ENCODE measurements at places on chromosomes 11 and 22.
A peak's percentile ranks its signal among the peaks of the same experiment; 100 is the strongest.

DNA sequence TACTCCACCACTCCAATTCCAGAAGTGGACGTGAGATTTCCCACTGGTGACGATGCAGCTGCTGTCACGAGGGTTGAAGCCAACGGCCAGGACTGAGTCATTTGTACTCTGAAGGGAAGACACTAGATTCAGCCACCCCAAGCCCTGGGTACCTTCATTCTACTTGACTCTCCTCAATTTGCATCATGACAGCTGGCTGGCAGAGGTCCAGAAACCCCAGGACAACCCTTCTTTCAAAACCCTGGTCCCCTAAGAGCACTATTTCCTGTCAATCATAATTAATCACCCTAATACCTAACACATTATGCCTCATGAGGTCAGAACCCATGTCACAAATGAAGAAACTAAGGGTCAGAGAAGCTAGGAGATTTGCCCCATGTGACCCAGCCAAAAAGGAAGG is 4.9 kb downstream of the EML3 start:
- no peak for DNase-seq

GRCh38 chr11:46659908-46660307 is 40.5 kb downstream of the ARHGAP1 start:
- DNase-seq, result no peak

DNA sequence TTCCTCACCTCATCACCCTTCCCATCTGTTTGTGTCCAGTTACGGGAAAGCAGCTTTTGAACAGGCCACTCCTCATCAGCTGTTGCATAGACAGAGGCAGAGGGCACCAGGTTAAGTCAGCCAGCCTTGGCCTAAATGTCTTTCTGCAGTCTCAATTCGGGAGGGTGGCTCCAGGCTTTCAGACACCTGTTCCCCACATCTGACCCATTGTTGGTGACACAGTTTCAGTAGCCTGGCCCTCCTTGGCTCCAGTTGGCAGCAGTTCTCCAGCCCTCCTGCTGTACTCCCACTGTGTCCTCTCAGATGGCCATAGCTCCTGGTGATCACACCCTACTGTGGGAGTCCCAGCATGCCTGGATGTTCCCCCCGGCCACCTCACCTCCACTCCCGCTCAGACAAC is 70.8 kb upstream of the MYOD1 start:
- no peak for DNase-seq

GRCh38 chr22:49683032-49683431 is 144.6 kb downstream of the BRD1 start:
- DNase-seq, result no peak

- DNase-seq, result no peak
These were observed 97.1 kb downstream of the TSPAN18 start for GRCh38 chr11:44823868-44824267.

DNA sequence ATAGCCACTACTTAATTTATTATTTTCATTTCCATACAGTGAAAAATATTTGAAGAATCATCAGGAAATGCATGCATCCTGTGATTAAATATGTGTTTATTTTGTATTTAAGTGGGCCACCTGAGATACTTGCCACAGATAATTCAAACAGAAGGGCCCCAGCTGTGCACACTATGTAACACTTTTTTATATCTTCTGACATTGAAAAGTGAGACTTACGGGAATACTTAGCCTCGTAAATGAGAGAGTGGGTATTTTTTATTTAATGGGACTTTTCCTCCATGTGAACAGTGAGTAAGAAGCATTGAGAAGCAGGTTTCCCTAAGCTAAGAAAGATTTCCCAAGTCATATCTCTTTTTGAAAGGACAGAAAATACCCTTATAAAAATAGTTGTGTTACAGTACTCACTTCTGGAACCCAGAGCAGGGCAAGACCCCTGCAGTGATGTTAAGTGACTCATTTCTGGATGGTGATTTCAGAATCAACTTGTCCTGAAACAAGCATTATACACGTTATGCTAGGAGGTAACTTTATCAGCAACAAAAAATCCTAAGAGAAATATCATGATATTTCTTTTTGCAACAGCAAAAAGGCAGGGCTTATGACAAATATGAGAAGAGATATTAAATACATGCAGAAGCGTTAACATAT is 478.1 kb upstream of the CHORDC1 start:
- no peak for DNase-seq

DNA sequence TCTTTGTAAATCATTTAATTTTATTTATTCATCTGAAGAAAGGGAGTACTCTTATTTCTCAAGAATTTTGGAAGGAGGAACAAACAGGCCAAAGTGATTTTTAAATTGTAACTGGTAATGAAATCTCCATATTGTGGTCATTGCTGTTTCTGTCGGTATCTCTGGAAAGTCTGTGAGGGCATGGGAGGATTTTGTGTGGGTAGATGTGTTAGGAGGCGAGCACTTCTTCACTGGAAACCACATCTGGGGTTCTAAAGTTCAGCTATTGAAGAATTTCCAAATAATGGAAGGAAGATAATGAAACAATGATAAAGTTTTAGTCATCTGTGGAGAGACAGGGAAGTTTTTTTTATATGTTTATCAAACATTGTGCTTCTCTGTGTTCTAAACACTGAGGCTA is 6.6 kb downstream of the TRIM34 start:
- no peak for DNase-seq

DNA sequence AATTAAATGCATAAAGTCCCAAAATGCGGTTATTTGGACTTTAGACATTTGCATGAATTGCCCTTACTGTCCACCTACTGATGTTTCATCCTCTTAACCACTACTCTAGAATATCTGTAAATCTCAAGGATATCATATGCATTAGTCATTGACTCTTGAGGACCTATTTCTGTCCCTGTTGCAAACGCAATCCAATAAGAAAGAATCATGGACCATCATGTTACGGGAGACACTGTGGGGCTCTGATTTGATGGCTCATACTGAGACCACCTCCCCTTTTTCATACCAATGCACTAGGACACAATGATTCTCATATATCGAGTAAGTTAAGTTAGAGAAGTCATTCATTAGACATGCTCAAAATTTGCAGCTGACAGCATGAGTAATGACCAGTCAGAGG is 14.4 kb downstream of the POU2AF2 start:
- no peak for DNase-seq

DNA sequence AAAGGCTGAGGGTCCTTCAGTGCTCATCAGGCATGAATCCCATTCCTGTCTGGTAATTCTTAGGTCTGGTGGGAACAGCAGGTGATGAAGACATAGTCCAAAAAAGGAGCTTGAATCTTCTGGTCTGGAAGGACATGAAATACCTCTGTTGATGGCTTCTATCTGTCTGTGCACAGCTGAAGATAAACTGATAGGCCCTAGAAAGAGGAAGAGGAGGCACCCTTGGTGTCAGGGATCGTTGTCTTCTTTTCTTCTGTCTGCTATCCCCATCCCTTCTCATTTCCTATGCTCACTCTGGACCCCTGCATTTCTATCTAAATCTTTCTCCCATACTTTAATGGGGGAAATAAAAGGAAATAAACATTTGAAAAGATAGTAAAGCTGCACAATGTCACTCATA is 9.4 kb downstream of the AGBL2 start:
- DNase-seq, result no peak

GRCh38 chr11:106217456-106217855 is 140.0 kb downstream of the AASDHPPT start:
- DNase-seq, result no peak

DNA sequence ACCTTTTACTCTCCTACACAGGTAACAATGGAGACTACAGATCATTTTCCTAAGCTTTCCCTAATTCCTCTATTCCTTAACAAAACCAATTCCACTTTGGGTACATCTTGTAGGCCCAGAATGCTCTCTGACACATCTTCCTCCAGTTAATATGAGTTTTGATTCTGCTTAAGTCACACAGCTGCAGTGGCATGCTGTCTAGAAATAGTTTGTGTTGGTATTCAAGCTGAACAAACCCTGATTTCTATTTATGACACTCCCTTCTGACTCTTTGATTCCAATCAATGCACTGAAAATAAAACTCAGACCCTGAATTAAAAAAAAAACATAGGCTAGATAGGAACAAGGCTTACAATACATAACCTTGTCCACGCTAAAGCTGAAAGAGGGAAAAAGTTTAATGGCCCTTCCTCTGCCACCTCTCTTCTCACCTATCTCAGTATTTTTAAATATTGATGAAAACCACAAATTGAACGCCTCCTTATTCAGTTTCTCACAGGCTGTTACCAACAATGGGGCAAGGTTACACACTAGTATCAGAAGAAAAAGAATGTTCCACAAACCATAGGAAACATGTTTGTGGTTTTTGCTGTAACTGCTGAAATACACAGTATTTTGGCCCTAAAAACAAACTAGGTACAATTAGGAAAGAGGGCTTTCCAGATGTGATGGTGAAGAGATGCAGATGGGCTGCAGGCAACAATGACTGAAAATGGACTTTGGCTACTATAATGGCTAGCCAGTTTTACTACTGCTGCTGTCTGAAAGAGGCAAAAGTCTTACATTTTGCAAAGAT is 35.7 kb upstream of the GAB2 start:
- DNase-seq, result no peak

GRCh38 chr11:61297341-61297740 is 2.2 kb upstream of the VWCE start:
- no peak for DNase-seq

GRCh38 chr11:34495724-34496377 is 17.7 kb downstream of the ELF5 start:
- DNase-seq, result no peak

DNA sequence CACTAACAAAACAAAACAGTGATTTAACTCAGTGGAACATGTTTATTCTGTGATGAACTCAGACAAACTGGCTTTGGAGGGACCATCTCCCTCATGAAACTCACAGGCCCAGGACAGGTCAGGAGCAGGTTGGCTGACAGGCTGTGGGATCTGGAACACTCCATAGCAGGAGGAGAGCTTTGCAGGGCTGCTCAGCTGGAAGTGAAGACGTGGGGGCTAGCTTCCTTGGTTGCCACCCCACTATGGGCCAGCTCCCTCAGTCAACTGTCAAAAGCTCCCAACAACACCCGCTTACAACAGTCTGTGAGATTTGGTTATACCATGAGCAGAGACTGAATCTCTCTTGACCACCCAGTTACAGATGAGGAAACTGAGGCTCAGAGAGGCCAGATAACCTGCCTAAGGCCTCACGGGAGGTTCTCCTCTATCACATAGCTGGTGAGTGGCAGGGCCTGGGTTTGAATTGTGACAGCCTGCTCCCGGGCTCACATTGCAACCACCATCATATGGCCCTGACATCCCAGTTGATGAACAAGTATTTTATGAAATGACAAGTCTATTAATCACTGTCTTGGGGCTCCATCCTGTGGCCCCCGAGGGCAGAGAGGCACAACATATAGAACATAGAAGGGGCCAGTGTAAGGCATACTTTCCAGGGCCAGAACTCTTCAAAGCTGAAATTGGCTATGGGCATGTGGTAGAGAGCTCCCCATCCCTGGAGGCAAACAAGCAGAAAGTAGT is 473.4 kb downstream of the MN1 start:
- no peak for DNase-seq

DNA sequence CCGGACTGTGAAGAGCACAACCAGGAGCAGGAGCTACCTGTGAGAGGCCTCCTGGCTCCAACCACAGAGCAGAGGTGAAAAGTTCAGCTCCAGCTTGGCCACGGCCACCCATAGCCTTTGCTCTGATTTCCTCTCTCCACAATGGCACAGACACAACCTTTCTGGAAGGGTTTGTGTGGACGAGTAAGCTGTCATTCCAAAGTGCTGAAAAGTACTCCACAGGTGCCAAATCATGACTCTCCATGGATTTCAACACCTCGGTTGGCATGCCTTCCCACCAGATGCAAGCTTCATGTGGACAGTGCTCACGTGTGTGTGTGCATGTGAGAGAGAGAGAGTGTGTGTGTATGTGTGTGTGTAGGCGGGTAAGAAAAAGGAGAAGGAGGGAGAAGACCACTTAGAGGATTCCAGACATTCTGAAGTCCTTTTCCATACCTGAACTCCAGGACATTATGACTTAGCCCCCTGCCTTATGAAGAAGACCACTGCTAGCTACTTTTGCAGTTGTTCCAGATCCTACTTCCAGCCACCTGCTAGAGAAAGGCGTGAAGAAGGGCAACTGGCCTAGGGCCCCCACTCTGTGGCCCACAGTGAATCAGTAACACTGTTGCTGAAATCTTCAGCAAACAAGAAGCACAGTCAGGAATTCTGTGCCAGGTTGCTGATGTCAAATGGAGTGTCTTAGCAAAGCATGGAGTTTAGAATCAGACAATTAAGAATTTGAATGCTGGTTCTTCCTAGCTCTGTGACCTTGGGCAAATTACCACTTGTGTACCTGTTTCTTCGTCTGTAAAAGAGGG is 13.9 kb upstream of the NAV2 start:
- DNase-seq, result no peak

DNA sequence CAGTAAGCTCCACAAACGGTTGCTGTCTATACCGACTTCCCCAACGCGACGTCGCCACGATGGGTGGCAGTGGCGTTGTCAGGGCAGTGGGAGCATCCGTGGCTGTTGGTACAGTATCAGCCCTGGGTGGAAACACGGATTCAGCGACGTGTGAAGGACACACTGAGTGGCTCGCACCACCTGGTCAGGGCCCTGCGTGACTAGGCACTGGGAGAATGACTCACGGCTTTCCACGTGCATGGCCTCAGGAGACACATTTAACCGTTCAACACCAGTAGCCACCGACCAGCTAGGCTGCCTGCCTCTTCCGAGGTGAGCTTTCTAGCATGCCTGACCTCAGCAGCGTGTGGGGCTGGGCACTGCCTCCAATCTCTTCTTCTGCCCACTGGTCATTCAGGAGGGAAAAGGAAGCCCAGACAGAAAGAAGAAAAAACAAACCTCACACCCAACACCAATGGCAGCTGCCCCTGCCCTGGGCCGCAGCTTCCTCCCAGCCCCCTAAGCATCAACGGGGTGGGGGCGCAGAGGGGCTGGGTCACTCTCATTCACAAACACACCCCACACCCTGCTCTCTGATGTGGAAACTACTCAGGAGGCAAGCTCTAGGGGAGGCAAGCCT is 59.0 kb downstream of the MYH9 start:
- peak; percentile 58 for DNase-seq

DNA sequence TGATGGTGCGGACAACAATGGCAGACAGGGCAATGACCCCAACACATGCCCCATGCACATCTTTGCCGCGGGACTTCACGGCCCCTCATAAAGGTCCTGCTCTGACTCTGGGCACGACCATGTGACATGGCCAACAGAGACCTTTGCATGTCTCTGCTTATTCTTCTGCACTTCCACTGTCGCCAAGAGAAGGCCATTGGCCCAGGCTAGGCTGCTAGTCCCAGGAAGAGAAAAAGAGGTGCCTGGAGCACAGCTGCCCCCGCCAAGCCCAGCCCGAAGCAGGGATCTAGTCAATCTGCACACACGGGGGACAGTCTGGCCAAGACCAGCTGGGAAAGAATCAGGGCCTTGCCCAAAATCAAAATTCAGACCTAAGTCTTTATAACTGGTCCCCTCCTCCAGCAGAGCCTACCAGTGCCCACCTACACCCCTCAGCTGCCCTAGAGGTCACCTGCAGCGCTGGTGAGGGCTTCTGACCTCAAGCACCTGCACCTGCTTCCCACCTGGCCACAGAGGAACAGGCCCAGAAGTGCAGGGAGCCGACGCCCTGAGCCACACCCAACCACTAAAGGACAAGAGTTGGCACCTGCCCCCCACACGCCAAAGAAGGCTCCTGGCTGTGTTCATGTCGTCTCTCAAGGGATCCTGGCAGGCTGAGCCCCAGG is 8.1 kb downstream of the SULT4A1 start:
- no peak for DNase-seq
